Hematopoietic multipotent progenitor cell treated with erythropoietin and hydrocortisone succinate and interleukin-3 and kit ligand, for 8 days (in vitro differentiated cells): ENCODE measurements at places on chromosomes 2 and 18.

GRCh38 chr18:42649331-42650035, 466.0 kb downstream of the RIT2 start:
- DNase-seq: no peak

- no peak for DNase-seq
Measured at GRCh38 chr2:71426721-71427120, 26.6 kb upstream of the DYSF start.

GRCh38 chr18:30093376-30093775, 949.2 kb downstream of the DSC3 start:
- no peak for DNase-seq

DNA sequence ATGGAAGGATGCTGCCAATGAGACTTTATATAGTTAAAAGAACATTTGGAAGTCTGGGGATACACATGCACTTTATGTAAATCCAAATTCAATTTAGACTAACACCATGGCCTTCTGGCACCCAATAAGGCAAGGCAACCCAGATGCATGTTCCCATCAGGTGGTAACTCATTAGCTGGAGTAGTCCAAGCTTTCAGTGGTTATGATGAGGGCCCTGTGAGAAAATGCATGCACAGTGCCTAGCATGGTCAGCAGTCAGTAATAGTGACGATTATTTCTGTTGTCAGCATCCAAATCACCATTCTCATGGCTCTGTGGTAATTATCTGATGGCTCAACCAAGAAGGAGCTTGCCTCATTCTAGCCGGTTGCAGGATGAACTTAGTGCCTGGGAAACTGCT, 70.3 kb upstream of the CTLA4 start:
- DNase-seq: no peak
